ENCODE measurements at places on chromosomes 16 and 17.
A peak's percentile ranks its signal among the peaks of the same experiment; 100 is the strongest.

GRCh38 chr17:15431196-15431595 lies 36.2 kb downstream of the CDRT4 start:
- no peak for DNase-seq

GRCh38 chr17:50365165-50365564 lies 7.8 kb downstream of the MRPL27 start:
- no peak for DNase-seq

GRCh38 chr16:27824006-27824405 lies 239.5 kb downstream of the GSG1L start:
- DNase-seq: no peak

DNA sequence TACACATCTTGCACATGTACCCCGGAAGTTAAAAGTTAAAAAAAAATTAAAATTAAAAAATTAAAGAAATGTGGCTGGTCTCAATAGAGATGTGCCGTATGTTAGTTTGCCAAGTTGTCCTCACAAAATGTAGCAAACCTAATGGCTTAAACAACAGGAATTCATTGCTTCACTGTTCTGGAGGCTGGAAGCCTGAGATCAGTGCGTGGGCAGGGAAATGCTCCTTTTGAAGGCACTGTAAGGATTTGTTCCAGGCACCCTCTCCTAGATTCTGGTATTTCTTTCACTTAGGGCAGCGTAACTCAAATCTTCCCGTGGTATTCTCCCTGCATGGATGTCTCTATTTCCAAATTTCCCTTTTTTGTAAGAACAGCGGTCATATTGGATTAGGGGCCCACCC lies 32.7 kb upstream of the MON1B start:
- no peak for DNase-seq

- DNase-seq: no peak
Observed at GRCh38 chr17:50055055-50055425, 870 bp upstream of the ITGA3 start.

- DNase-seq: no peak
Observed at GRCh38 chr16:64950262-64950661, 171.6 kb downstream of the CDH11 start.

DNA sequence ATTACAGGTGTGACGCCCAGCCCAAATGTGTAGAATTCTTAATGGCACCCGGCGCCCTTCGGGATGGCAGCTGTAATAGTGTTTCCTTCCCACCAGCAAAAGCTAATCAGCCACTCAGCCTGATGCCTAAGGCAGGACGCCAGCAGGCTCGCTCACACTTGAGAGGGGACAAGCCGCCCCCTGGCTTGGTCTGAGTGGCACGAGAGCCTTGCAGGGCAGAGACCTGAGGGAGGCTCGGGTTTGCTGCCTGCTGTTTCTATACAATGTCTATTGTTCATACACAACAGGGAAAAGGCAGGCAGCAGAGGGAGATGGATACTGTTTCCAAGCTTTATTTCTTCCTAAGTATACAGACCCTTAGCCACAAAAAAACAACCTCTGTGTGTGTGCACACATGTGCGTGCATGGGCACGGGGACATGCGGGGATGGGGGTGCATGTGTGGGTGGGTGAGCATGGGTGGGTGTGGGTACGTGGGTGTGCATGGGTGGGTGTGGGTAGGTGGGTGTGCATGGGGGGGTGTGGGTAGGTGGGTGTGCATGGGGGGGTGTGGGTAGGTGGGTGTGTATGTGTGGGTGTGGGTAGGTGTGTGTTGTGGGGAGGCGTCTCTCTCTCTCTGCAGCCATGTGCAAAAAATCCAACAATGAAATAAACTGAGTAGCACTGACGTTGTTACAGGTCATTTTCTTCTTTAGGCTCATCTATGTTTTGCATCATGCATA lies 10.0 kb downstream of the SLC38A8 start:
- DNase-seq: no peak

- DNase-seq: no peak
Observed at GRCh38 chr16:19179546-19180490, 11.8 kb downstream of the SYT17 start.

- no peak for DNase-seq
Observed at GRCh38 chr16:23607726-23608125, 11.6 kb upstream of the NDUFAB1 start.

DNA sequence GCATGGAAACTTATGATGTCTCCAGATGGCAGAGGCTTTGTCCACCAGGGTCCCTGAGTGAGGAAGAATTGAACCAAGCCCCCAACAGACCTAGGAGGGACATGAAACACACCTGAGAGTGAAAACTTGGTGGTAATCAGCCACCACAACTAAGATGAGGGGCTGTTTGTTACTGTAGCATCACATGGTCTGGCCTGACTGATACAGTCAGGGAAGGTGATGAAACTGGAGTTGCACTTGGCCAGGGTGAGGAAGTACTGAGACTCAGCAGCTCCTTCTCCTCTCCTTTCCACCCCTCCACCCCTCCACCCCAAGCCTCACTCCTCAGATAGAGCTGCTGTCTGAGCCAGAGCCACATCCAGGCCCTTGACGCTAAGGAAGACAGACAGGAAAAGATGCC lies 37.2 kb downstream of the C16orf82 start:
- no peak for DNase-seq

DNA sequence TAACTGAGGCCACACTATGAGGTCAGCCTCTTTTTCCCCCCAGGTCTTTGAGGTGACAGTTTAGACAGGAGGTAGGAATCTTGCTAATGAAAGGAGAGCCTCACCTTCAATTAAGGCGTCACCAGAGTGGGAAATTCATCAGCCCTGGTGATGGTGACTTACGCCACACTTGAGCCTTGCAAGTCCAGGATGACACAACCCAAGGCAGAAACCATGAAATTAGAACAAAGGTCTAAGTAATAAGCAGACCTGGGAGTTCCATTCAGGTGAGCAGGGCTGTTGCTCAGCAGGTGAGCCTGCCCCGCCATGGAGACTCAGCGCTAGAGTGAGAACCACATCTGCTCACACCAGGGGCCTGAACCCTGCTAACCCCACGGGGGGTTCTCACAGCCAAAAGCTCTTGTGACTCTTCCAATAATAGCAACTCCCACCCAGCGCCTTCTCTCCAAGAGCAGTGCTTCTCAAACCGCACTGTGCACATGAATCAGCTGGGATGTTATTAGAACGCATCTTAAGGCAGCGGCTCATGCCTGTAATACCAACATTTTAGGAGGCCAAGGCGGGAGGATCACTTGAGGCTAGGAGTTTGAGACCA lies 28.7 kb upstream of the KIFC3 start:
- no peak for DNase-seq

DNA sequence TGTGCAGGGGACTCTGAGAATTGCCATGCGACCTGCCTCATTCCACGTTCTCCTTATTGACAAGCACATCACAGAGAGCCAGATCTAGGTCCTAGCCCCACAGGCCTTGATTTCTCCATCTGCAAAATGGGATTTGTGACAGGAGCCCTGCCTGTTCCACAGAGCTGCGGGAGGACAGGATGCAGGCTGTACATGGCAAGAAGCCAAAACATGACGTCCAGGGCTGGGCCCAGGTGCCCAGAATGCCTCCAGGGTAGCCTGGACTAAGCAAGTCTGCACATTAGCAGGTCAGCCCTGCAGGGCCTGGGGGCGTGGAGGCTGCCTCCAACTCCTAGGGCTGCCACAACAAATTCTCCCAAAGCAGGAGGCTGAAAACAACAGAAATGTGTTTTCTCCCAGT lies 235.7 kb upstream of the SDK2 start:
- DNase-seq: no peak

- DNase-seq: peak; percentile 33
Observed at GRCh38 chr16:53773150-53773846, 69.3 kb downstream of the FTO start.

DNA sequence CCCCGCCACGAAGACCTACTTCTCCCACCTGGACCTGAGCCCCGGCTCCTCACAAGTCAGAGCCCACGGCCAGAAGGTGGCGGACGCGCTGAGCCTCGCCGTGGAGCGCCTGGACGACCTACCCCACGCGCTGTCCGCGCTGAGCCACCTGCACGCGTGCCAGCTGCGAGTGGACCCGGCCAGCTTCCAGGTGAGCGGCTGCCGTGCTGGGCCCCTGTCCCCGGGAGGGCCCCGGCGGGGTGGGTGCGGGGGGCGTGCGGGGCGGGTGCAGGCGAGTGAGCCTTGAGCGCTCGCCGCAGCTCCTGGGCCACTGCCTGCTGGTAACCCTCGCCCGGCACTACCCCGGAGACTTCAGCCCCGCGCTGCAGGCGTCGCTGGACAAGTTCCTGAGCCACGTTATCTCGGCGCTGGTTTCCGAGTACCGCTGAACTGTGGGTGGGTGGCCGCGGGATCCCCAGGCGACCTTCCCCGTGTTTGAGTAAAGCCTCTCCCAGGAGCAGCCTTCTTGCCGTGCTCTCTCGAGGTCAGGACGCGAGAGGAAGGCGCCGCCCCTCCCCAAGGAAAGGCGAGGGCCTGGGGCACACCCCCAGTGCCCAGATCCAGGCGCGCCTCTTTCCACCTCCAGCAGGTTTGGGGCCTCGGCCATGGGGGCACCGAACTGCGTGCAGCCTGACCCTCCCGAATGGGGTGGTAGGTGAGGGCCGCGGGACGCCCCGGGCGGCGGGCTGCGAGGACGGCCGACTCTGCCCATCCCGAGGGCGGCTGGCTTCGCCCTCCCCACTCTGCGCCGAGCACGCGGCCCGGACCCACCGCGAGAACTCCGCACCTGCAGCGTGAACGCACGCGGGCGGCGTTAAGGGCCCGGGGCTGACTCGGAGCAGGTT lies 664 bp downstream of the HBQ1 start:
- no peak for DNase-seq

DNA sequence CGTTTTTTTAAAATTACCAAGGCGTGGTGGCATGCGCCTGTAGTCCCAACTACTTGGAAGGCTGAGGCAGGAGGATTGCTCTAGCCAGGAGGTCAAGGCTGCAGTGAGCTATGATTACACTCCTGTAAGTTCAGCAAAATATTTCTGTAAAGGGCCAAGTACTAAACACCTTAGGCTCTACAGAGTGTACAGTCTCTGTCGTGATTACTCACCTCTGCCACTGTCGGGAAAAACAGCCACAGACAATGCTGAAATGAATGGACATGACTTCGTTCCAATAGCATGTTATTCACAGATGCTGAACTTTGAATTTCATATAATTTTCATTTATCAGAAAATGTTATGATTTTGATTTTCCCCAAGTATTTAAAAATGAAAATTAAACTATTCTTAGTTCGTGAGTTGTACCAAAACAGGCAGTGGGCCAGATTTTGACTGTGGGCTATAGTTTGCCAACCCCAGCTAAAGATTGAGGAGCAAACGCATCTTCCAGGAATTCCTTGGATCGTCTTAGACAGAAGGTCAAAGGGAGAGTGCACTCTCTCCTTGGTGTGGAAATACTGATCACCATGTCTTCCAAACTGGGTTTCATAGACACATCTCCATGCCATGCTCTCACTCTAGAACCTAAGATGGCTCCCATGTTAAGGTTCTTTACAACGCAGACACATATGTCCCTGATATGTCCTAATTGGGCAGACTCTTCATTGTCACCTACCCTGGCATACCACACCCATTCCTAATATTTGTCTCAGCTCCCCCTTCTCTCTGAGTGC lies 89.5 kb downstream of the MARF1 start:
- DNase-seq: no peak

DNA sequence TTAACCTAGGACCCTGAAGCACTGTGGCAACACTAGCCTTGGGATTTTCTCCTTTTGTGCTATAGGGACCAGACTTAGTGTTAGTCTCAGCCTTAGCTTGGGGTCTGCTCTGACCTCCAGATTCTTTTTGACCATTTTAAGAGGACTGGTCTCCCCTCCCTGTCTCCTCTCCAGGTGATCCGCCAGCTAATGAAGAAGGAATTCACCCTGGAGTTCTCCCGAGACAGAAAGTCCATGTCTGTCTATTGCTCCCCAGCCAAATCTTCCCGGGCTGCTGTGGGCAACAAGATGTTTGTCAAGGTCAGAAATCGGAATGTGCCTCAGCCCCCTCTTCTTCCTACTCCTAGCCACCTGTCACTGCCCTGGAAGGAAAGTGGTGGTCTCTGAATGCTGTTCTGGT lies 19.5 kb downstream of the ATP2A1 start:
- no peak for DNase-seq

DNA sequence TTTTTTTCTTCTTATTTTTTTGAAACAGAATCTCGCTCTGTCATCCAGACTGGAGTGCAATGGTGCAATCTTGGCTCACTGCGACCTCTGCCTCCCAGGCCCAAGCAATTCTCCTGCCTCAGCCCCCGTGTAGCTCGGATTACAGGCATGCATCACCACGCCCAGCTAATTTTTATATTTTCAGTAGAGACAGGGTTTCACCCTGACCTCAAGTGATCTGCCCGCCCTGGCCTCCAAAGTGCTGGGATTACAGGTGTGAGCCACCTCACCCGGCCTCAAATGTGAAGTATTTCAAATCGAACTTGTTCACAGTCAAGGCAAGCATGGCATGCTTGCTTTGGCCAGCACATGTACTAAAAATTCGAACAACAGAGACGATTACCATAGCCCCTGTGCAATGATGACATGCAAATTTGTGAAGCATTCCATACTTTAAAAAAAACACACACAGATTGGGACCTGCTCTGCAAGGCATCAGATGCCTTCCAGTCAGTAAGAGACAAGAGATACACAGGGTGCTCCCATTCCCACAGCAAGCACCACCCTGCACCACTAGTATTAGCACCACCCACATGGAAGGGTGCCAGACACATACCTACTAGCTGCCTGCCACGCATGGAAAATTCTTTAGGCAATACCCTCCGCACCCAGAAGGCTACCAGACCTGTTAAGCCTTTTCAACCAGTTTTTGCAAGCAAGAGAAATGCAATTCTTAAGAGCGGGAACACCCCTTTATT lies 47.2 kb downstream of the ANKRD11 start:
- no peak for DNase-seq

DNA sequence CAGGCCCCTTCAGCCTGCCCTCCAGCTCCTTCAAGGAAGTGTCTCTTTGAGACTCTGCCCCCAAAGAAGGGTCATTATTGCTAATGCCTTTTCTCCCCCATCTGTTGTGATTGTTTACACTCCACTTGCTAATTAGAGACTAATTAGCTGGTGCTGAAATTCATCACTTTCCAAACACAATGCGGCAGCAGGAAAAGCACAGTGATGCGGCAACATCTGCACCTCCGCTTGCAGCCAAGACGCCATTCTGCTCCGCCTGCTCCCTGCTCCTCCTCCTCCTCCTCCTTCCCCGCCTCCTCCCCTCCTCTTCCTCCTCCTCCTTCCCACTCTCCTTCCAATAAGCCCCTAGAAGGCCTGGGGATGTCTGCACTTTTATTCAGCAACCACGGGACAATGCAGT lies 110.5 kb downstream of the SDK2 start:
- DNase-seq: no peak

- no peak for DNase-seq
Observed at GRCh38 chr17:66713533-66714042, 121.3 kb upstream of the CACNG5 start.

DNA sequence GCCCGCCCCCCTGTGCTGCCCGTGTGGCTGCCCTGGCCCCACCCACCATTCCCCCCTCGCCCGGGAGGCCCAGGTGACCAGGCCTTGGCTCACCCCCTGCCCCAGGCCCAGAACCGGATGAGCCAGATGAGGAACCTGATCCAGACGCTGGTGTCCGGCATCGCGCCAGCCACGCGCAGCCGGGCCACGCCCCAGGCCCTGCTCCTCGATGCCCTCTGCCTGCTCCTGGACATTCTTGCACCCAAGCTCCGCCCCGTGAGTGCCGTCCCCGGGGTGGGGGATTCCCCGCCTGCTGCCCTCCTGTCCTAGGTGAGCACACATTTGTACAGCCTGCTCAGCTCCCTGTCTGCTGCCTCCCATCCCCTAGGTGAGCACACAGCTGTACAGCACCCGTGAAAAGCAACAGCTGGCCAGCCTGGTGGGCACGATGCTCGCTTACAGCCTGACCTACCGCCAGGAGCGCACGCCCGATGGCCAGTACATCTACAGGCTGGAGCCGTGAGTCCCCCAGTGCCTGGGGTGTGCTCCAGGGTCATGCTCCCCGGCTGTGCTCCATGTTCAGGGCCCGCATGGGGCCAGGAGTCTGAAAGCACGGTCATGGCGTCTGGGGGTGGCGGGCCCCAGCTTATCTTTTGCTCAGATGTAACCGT lies 4.8 kb downstream of the GNG13 start:
- no peak for DNase-seq

All from AG04450 (cell line).